ENCODE measurements at places on chromosomes 11 and 22.
A peak's percentile ranks its signal among the peaks of the same experiment; 100 is the strongest.

DNA sequence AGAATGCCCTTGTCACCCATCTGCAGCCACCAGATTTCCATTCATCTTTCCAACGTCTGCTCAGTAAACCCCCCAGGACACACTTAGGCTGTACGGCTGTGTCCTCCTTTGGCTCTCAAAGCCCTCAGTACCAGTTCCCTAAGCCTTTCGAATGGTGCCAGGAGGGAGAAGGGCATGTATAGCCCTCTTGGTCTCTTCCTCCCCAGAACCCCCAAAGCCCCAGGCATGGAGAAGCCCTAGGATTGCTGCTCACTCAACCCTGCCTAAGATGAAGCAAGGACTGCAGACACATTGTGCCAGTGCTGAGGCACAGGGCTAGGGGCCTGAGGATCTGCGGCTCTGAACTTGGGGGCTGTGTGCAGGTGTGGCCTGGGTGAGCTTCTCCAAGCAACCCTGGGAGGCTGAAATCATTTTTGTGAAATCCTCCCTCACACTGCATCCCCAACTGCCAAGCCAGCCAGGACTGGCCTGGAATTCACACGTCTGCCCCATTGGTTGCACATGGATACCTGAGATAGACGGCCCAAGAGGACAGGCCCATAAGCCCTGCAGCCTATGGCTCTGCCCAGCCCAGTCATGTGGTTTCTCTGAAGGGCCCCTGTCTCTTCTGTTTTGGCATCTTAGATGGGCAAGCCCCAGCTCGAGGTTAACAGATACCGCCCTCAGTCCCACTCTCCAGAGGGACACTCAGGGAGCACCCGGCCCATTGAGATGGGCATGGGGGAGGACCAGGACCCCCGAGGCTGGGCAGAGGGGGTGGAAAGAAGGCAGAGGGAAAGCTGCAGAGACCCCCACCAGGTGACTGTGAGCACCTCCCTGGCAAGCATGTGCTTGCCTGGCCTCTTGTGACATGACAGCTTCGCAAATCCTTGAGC lies 34.0 kb downstream of the KCNQ1OT1 start:
- no peak for DNase-seq

GRCh38 chr22:33635766-33636165 lies 284.5 kb downstream of the LARGE1 start:
- no peak for DNase-seq

- DNase-seq: peak; percentile 96
Observed at GRCh38 chr11:108338750-108339149, 115.9 kb downstream of the ATM start.

- DNase-seq: no peak
Observed at GRCh38 chr22:42061041-42061440, 9.6 kb downstream of the NAGA start.

DNA sequence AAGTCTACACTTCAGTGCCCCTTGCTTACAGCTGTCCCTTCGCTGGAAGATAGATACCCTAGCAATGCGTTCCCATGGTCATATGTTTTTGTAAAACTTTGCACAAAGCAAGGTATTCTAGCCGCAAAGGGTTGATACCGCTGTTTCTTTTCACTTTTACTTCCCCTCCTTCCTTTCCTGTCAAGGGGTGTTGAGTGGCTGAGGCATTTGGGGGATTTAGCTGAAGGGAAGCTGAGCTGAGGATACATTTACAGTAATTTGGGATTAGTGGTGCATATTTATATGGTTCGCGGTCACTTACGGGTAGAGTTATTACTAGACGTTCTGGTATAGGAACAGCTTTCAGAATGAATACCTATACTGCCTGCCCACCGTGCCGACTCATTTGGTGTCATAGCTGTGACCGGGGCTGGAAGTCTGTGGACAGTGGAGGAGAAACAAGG lies 86.9 kb upstream of the WNT11 start:
- no peak for DNase-seq

- no peak for DNase-seq
Observed at GRCh38 chr11:96050435-96051182, 126.7 kb upstream of the MTMR2 start.

DNA sequence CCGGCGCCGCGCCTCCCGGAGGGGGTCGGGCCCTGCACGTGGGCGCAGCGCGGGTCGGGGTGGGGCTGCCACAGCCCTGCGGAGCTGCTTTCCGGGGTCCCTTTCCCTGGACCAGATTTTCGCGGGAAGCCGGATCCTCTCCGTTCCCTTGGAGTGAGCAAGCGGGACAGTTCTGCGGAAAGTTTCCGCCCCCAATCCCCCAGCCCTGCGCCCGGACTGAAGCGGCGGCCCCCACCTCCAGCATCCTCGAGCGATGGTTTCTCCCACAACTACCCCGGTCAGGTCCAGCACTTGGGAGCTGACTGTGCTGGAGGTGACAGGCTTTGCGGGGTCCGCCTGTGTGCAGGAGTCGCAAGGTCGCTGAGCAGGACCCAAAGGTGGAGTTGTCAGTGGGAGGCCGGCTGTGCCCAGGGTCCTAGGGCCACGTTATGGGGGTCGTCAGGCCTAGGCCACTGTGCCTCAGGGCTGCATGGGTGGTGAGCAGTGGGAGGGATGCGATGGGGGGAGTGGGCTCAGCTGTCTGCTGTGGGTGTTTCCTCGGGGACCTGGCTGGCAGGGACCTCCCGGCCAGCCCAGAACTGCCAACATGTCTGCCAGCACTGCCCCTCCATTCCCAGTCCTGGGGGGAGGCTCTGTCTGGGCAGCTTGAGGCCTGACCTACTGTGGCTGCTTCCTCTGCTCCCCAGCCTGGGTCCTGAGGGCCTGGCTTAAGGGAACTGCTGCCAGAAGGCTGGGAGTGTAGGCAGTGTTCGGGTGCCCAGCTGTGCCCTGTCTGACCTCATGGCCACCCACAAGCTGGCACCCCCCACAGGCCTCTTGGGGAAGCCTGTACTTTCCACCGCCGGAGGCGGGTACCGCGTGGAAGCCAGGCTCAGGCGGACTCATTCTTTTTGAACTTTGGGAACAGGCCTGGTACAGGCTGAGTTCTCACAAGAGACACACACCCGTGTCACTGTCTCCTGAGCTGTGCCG lies 726 bp downstream of the ST3GAL4 start:
- DNase-seq: no peak

GRCh38 chr11:105632316-105632715 lies 22.4 kb downstream of the GRIA4 start:
- no peak for DNase-seq

- DNase-seq: no peak
Observed at GRCh38 chr11:130391711-130392110, 36.7 kb downstream of the ADAMTS8 start.

- DNase-seq: no peak
Observed at GRCh38 chr22:20154602-20155187, 3.8 kb upstream of the CCDC188 start.

- no peak for DNase-seq
Observed at GRCh38 chr22:19377565-19378343, 53.8 kb downstream of the HIRA start.

- DNase-seq: no peak
Observed at GRCh38 chr11:128893578-128894285, 2.6 kb downstream of the KCNJ5 start.

GRCh38 chr22:46897246-46897623 lies 134.8 kb downstream of the TBC1D22A start:
- DNase-seq: no peak

- DNase-seq: no peak
Observed at GRCh38 chr11:113507341-113507740, 32.1 kb upstream of the DRD2 start.

DNA sequence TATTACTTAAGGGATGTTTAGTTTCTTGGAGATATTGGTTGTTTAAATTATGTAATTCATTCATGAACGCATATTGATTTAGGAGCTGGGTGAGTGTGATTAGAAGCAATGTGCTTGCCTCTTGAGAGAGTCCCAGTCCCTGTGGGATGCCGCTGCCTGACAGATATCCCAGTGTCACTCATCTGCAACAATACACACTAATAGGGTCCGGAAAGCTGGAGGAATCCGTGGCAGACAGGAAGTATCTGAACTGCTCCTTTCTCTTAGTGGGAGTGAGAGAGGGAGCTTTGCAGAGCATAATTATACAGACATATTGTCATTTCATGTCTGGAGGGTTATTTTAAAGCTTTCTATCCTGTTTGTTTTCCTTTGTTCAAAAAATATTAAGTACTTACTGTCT lies 17.4 kb downstream of the AMOTL1 start:
- no peak for DNase-seq

DNA sequence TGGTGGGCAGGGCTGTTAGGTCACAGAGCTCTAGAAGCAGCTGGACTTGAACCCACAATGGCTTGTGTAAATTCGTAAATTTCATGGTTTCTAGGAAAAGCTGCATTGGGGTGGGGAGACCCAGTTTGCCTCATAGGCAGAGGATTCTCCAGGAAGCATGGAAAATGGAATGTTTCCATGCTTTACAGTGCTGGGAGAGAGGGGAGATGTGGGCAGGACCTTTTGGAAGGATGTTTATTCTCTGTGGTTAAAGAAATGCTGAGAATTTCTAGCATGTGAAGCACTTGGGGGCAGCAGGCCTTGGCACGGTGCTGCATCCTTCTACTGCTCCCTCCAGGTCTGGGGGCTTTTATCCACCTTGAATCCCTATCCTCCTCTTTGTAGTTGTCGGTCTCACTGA lies 46.3 kb downstream of the TRAF6 start:
- no peak for DNase-seq

- DNase-seq: peak; percentile 86
Observed at GRCh38 chr22:20750461-20751184, 23.3 kb upstream of the SERPIND1 start.

DNA sequence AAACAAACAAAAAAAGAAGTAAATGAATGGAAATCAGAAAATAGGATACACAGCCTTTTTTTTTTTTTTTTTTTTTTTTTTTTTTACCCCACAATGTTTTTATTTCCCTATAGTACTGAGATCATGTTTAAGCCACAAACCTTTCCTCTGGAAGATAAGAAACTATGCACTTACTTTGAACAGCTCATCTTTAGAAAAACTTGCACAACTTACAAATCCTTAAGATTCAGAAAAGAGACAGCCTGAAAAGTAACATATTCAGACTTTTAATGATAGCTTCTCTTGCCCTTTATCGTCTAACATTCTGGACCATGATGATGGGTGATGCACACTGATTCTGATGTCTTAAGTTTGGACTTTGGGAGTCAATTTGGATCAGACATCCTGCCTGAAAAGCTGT lies 80.3 kb downstream of the TNRC6B start:
- DNase-seq: no peak

DNA sequence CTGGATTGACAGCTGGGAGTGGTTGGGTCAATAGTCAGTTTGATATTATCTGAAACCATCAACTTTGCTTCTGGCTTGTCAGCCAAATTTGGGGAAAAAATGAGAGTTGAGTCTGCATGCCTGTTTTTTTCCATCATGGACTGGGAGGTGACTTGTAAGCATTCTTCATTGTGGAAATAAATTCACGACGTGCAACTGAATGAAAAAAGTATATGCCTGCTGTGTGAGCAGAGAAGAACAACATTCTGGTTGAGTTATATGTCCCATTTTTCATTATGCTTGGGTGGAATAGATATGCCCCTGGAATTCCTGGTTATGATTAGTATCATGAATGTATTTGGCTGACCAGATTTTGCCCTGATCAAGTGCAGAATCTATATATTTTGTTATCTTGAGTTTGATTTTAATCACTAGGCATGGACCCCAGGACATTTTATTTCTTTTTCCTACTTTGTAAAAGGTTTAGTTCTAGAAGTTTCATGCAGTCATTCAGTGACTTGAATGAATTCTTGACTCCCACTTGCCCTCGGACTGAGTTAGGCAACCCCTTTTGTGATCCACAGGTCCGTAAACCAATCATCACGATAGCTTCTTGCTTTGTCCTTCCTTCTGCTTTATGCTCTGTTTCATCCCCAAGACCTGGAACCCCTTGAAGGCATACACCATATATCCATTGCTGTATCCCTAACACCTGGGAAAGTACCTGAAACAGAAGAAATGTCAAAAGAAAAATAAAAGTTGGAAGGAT lies 205.8 kb downstream of the NAV2 start:
- no peak for DNase-seq

DNA sequence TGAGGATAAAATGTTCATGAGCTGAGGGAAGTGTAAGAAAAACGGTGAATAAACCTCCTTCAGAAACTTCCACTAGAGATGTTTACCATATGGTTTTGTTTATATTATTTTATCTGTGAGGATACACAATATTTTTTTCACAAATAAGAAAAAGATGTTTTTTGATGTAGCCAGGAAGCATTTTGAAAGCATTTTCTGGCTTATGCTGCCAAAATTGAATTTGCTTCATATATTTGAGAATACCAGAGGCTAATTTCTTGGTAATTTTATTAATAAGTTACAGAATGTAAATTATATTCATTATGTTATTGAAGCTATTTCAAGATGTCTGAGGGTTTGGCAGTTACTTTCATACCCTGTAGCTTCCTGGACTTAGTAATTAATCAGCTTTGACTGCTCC lies 686.6 kb downstream of the LUZP2 start:
- DNase-seq: no peak

DNA sequence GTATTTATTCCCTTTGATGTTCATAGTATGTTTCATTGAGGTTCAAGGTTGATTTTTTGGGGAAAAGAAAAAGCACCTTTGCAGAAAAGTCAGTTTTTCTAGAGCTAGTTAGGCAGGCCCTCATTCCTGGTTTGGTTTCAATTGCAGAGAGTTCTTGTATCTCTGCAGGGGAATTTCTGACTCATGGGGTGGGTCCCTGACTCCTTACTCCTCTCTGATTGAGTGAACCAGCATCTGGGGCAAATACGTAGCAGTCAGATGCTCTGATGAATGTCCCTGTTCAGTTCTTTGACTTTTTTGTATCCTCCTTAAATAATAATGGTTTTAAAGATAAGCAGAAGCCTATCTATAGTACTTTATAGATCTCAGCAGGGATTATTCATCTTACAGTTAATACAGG lies 7.7 kb upstream of the NCR3LG1 start:
- peak; percentile 76 for DNase-seq

GRCh38 chr11:11510939-11511338 lies 110.9 kb downstream of the GALNT18 start:
- peak; percentile 39 for DNase-seq

GRCh38 chr11:67572747-67573419 lies 10.7 kb upstream of the GSTP1 start:
- DNase-seq: peak; percentile 55

- peak; percentile 83 for DNase-seq
Observed at GRCh38 chr11:34655335-34656008, 34.6 kb downstream of the EHF start.

DNA sequence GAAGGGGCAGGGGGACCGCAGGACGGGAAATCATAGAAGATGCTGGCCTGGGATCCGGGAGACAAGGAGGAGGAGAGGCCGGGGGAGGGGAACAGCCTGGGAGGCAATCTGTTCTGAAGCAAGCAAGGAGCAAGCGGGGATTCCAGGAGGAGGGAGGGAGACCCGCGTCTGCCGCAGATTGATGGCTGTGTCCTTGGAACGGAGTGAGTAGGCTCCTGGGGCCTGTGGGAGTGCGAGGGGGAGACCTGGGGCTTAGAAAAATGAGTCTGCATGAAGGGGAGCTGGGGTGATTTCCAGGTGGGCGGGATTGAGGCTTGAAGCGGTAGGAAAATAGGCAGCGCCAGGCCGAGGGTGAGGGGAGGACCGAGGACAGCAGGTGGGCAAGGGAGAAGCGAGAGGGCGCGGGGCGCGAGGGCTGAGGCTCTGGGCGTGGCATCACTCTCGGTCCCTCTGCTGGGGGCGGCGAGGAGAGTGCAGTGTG lies 1.6 kb upstream of the LRRC55 start:
- no peak for DNase-seq

Data from bronchial epithelial cell (primary cell).